ENCODE measurements at places on chromosomes 1 and 21. TPM values are rescaled to one million over a fixed set of nuclear protein-coding genes. Genes with fewer than 3 reads are reported as not detected.

DNA sequence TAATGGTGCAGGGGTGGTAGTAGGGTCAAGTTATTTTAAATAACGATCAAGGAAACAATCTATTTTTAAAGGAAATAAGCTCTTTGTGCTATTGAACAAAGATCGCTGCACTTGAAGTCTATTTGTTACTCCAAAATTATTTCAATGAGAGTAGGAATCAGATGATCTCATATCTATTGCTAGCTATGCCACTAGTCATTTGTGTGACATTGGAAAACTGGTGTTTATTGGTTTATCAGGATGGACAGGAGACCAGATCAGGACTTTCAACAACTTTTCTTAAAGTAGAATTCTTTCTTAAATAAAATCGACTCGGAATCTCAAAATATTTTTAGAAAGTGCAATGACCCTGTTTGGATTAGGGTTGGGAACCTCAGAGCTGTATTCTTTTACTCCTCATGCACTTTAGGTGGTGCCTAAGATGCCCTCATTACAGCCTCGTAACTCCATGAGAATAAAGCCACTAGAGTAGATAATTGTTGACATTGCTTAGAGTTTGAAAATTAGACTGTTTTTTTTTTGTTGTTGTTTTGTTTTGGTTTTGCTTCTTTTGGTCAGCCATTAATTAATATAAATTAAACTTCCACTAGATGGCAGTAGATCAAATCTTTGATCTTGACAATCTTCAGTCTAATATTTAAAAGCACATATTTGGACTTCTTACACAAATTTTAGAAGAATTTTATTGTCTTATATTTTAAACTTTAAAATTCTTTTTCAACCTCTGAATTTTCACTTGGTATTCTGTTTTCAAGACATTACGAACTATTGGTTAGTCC lies 352.4 kb downstream of the USP25 start:
- DNase-seq: no peak
- no peak overlapping the region for H3K4me3 ChIP-seq
- no peaks in the 10 kb centered on the region for H3K36me3 ChIP-seq
- H3K4me1 ChIP-seq: no peaks in the 10 kb centered on the region
- H3K27me3 ChIP-seq: no peaks in the 10 kb centered on the region

DNA sequence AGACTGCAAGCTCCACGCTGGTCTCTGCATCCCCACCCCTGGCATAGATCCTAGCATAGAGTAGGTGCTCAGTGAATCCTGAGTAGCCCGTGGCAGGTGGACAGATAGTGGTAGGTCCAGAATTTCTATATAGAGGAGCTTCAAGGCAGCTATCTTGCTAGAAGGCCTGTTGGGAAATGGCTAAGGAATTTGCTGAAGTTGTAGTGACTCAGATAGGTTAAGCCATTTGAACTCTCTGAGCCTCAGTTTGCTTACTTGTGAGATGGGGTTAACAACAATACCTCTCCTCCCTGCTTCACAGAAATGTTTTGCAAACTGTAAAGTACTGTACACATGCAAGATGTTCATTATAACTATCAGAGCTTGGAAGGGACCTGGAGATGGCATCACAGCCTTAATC lies 23.4 kb upstream of the EPHB2 start:
- no peak overlapping the region for H3K4me3 ChIP-seq
- no peak for DNase-seq
- no peaks in the 10 kb centered on the region for H3K4me1 ChIP-seq
- no peaks in the 10 kb centered on the region for H3K36me3 ChIP-seq

MPL gene
- total RNA-seq: not detected

- no peak overlapping the region for H3K27ac ChIP-seq
- H3K4me3 ChIP-seq: no peak overlapping the region
- no peak for DNase-seq
Observed at GRCh38 chr1:212955961-212956620, 5.8 kb downstream of the VASH2 start.

TRIM67 gene
- total RNA-seq: not detected

LAMB3 gene
- total RNA-seq: 5.6 TPM

DNA sequence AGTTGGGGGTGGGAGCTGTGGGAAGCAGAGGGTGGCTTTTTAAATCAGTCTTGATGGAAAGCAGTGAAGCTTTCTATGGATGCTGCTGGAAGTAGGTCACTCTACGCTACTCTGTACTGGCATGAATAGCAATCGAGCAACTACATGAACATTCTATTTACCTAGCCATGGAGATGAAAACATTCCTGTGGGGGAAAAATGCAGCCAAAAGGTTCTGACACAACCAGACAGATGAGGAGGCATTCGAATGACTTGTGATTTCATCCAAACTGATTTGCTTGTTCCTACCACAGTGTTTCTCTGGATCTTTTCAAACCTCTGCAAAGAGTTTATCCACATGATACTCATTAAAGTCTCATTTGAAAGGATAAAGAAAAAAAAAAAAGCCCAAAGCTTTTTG lies 95.0 kb downstream of the ASTN1 start:
- H3K4me1 ChIP-seq: no peaks in the 10 kb centered on the region
- H3K27ac ChIP-seq: no peak overlapping the region
- no peak for DNase-seq
- no peak overlapping the region for H3K4me3 ChIP-seq
- H3K36me3 ChIP-seq: no peaks in the 10 kb centered on the region
- no peaks in the 10 kb centered on the region for H3K27me3 ChIP-seq

DNA sequence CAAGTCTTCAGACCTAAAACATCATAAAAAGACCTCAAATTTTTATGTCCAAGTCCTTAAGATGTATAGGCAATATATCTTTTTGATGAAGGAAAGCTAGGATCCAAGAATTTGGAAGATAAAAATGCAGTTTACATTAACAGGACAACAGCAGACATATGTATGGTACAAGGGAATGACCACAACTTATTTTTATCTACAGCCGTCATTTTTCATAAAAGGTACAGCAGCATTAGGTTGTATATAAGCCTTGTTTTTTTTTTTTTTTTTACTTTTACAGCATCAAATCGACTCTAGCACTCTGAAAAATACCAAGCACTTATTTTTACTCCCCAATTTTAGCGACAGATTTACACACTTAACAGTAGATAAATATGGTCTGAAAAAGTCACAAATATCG lies 1.3 kb downstream of the SRSF10 start:
- peak overlapping the region; percentile 8 for H3K27ac ChIP-seq
- peak overlapping the region; percentile 91 for H3K4me3 ChIP-seq
- no peak for DNase-seq
- peaks cover 32% of the 10 kb centered on the region for H3K4me1 ChIP-seq
- H3K36me3 ChIP-seq: no peaks in the 10 kb centered on the region

DNA sequence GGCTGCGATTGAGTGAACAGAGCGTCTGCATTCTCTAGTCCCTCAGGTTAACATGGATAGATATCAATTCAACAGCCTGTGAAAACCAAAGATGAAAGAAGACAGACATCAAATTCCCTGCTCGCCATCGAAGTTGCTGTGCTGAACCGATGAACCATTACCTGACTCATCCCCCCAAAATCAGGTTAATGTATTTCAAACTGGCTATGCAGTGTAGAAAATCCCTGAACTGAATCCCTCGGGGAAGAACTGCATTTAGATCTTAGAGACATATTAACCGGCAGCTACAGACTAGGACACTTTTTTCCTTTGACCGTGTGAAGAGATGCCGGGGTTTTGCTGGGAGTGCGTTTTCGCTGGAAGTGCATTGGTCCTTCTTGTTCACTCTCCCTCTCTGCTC lies 213.2 kb upstream of the KIAA0040 start:
- no peaks in the 10 kb centered on the region for H3K36me3 ChIP-seq
- H3K4me1 ChIP-seq: no peaks in the 10 kb centered on the region
- no peak overlapping the region for H3K4me3 ChIP-seq
- no peak overlapping the region for H3K27ac ChIP-seq

DNA sequence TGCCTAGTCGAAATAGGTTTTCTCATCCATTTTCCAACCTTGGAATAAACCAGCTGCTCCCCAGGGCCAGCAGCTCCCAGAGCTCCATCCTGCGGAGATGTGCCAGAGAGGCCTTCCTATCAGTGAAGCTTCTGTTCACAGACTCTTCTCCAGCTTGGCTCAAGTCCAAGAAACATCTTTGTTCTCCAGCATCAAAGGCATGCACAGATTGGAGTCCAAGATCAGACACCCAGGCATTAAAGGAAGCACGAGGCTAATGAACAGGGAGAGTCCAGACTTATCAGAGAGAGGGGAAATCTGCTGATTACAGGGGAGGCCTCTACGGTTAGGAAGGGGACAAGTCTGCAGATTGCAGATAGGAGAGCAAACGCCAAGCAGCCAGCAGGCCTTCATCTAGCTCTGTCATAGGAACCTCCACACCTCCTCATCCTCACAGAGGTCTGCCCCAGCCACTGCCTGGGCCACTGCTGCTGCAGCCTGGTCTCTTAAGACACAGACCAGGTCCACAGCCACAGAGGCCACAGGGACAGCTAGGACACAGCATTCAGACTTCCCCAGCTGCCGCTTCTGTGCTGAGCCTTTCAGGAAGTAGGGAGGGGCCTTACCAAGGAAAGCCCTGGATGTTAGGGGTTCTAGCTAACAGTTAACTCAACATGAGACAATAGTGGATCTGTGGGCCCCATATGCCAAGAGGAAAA lies 3.4 kb downstream of the PRR9 start:
- H3K27ac ChIP-seq: no peak overlapping the region
- no peak overlapping the region for H3K4me3 ChIP-seq
- H3K27me3 ChIP-seq: no peaks in the 10 kb centered on the region
- DNase-seq: no peak
- H3K36me3 ChIP-seq: no peaks in the 10 kb centered on the region
- H3K4me1 ChIP-seq: peaks cover 19% of the 10 kb centered on the region

GRCh38 chr1:55931081-55931940 lies 648.1 kb downstream of the PLPP3 start:
- H3K4me1 ChIP-seq: peaks cover 11% of the 10 kb centered on the region
- no peak overlapping the region for H3K27ac ChIP-seq
- no peak overlapping the region for H3K4me3 ChIP-seq

- H3K4me3 ChIP-seq: no peak overlapping the region
- no peak overlapping the region for H3K27ac ChIP-seq
- no peaks in the 10 kb centered on the region for H3K27me3 ChIP-seq
- no peak for DNase-seq
Observed at GRCh38 chr21:28196981-28197380, 795.7 kb downstream of the LTN1 start.

Measured in thyroid gland (tissue), 4 donors.